ENCODE measurements at places on chromosomes 7 and 10.
A peak's percentile ranks its signal among the peaks of the same experiment; 100 is the strongest.

- peak; percentile 71 for DNase-seq
Observed at GRCh38 chr10:6647811-6648526, 67.9 kb upstream of the PRKCQ start.

GRCh38 chr7:118878336-118878735 lies 653.8 kb downstream of the ANKRD7 start:
- DNase-seq: no peak

DNA sequence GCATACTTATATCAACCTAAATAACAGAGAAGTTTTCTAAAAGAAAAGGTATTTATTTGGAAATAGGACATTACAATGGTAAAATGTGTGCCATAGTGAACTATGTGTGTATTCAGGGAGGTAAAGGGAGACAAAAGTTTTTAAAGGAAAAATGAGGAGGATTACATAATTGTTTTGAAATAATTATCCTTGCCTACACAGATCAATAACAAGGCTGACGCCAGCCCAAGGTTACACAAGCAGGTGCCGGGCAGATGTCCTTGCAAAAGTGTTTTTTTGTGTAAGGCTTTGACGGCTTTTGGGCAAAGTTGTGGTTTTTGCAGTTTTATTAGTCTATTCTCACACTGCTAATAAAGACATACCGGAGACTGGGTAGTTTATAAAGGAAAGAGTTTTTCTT lies 22.7 kb upstream of the SLC35B4 start:
- DNase-seq: no peak

DNA sequence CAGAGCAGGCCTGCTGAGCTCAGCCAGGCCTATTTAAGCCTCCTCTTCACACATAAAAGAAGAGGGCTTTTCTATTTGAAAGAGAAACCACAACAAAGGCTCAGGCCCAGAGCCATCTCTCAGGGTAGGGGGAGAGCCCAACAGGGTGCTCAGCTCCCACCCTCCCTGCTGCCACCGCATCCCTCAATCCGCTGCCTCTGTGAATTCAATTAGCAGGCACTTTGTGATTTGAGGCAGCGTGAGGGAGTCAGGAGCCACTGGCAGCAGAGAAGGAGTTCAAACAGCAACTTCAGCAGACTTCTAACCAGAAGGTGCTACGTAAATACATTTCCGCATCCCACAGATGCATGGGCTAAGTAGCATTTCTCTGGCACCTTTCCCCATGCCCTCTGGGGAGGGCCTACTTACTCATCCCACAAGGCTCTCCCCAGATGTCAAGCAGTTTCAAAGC lies 45.2 kb downstream of the LRRC20 start:
- DNase-seq: no peak

DNA sequence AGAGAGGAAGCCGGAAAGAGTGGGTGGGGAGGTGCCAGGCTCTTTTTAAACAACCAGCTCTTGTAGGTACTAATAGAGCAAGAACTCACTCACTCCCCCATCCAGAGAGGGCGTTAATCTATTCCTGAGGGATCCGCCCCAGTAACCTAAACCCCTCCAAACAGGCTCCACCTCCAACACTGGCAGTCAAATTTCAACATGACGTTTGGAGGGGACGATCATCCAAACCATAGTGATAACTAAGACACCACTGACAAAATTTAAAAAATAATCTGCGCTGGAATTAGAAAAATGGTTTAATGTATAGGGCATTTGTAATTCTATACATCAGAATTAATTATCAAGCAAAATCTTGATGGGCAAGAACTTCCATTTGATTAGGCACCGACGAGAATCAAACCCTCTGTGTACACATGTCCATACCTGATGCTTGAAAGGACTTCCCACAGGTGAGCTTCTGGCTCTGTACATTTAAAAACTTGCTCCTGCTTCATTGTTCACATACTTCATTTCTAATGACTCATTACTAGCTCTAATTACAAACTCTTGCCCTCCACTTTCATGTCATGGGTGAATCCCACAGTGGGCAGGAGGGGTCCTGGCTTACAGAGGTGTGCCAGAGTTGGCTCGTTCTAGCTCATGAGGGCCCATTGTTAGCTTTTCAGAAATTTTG lies 20.6 kb upstream of the KDM7A start:
- no peak for DNase-seq
